ENCODE measurements at places on chromosomes 7 and 10. TPM values are rescaled to one million over a fixed set of nuclear protein-coding genes. Genes with fewer than 3 reads are reported as not detected.

TEX36 gene
- polyA plus RNA-seq, result not detected

THSD7A gene
- polyA plus RNA-seq, result 63.1 TPM

PRLHR gene
- not detected for polyA plus RNA-seq

GPR85 gene
- 0.75 TPM for polyA plus RNA-seq

AKR1C4 gene
- polyA plus RNA-seq, result 0.10 TPM

CRTAC1 gene
- polyA plus RNA-seq, result 22.0 TPM

Data from renal cortex interstitium (tissue), 15 donors.